ENCODE measurements at places on chromosomes 4 and X. TPM values are rescaled to one million over a fixed set of nuclear protein-coding genes. Genes with fewer than 3 reads are reported as not detected.

The NXF2B gene
- not detected for polyA plus RNA-seq

The TLR6 gene
- polyA plus RNA-seq = 0.53 TPM

The SHISA3 gene
- not detected for polyA plus RNA-seq

The MAGEB2 gene
- polyA plus RNA-seq = not detected

The PABPC4L gene
- 0.03 TPM for polyA plus RNA-seq

The PNMA6A gene
- 0.02 TPM for polyA plus RNA-seq

The FAM47C gene
- not detected for polyA plus RNA-seq

The RBM46 gene
- 0.03 TPM for polyA plus RNA-seq

The TMEM150C gene
- 0.07 TPM for polyA plus RNA-seq

The VSIG1 gene
- polyA plus RNA-seq = 1.6 TPM

The FGF2 gene
- polyA plus RNA-seq = 3.7 TPM

The NLGN4X gene
- polyA plus RNA-seq = 0.15 TPM

The STK32B gene
- polyA plus RNA-seq = 2.0 TPM

The GYPA gene
- polyA plus RNA-seq = not detected

The HTATSF1 gene
- 0.26 TPM for polyA plus RNA-seq

The FAM53A gene
- polyA plus RNA-seq = 0.63 TPM

The PAGE2B gene
- not detected for polyA plus RNA-seq

The MAGEA2B gene
- polyA plus RNA-seq = not detected

The ZFP92 gene
- polyA plus RNA-seq = 0.43 TPM

The RBM47 gene
- 1.7 TPM for polyA plus RNA-seq

The REELD1 gene
- polyA plus RNA-seq = not detected

The LRP2BP gene
- 0.12 TPM for polyA plus RNA-seq

The NLRP2B gene
- not detected for polyA plus RNA-seq

The COL25A1 gene
- polyA plus RNA-seq = not detected

The BGN gene
- 0.48 TPM for polyA plus RNA-seq

The GIMD1 gene
- polyA plus RNA-seq = not detected

The TLR10 gene
- not detected for polyA plus RNA-seq

The XAGE1A gene
- not detected for polyA plus RNA-seq

The NUDT10 gene
- polyA plus RNA-seq = 3.1 TPM

The CXCL1 gene
- polyA plus RNA-seq = 25.3 TPM

The P2RY8 gene
- polyA plus RNA-seq = not detected

The NPFFR2 gene
- polyA plus RNA-seq = not detected

The ZAR1 gene
- not detected for polyA plus RNA-seq

The DGKK gene
- not detected for polyA plus RNA-seq

The APEX2 gene
- 33.0 TPM for polyA plus RNA-seq

The RENBP gene
- polyA plus RNA-seq = not detected

The VGLL1 gene
- 0.50 TPM for polyA plus RNA-seq

The PITX2 gene
- 0.03 TPM for polyA plus RNA-seq

The FGD1 gene
- 8.9 TPM for polyA plus RNA-seq

The PPP3CA gene
- 28.1 TPM for polyA plus RNA-seq

The GAGE1 gene
- not detected for polyA plus RNA-seq

The F11 gene
- polyA plus RNA-seq = not detected

The CT45A5 gene
- polyA plus RNA-seq = not detected

The HS3ST1 gene
- polyA plus RNA-seq = 6.6 TPM

The SCD5 gene
- 23.3 TPM for polyA plus RNA-seq

The CLNK gene
- polyA plus RNA-seq = not detected

The HMGN5 gene
- 3.7 TPM for polyA plus RNA-seq

The POLN gene
- 0.18 TPM for polyA plus RNA-seq

The ETDB gene
- not detected for polyA plus RNA-seq

The TRAPPC11 gene
- polyA plus RNA-seq = 21.6 TPM

The CDKL5 gene
- polyA plus RNA-seq = 2.9 TPM

The MID1IP1 gene
- 54.0 TPM for polyA plus RNA-seq

The SSX3 gene
- not detected for polyA plus RNA-seq

The L1CAM gene
- 36.5 TPM for polyA plus RNA-seq

The ESX1 gene
- polyA plus RNA-seq = not detected

The CENPI gene
- polyA plus RNA-seq = 12.7 TPM

The WDR1 gene
- 466 TPM for polyA plus RNA-seq

The RNF128 gene
- 4.1 TPM for polyA plus RNA-seq

The PSAPL1 gene
- polyA plus RNA-seq = 0.01 TPM

The YTHDC1 gene
- 23.1 TPM for polyA plus RNA-seq

Data from mammary epithelial cell (primary cell).